ENCODE measurements at places on chromosomes 5 and 9.

DNA sequence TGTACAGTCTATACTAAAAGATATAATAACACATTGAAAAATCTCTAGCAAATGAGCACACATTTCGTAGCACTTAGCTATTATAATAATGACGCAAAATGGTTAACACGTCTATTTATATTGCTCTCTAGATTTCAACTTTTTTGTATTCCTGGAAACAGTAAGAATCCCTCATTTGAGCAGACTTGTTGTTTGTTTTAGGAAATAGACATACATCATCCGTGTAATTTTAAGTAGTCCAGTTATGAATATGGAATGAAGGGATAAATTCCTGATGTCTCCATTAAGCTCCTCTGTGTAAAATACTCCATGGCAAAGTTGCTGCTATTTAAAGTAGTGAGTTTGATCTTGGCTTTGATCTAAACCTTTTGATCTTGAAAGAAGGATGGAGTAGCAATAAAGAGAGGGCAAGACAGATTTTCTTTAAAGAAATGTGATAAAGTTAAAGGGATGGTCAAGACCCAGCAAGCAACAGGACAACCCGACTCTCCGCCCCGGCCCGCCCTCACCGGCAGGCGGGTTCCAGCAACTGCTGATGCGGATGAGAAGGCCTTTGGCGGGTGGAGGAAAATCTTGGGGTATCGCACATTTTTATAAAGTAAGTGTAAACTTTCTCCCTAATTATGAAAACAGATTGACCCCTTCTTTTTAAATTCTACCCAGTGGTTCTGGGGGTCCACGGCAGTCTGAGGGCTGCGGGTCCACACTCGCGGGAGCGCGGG is 277.4 kb downstream of the AOPEP start:
- DNase-seq, result no peak

- DNase-seq, result no peak
These were observed 6.8 kb upstream of the TOR2A start for GRCh38 chr9:127741831-127742434.

DNA sequence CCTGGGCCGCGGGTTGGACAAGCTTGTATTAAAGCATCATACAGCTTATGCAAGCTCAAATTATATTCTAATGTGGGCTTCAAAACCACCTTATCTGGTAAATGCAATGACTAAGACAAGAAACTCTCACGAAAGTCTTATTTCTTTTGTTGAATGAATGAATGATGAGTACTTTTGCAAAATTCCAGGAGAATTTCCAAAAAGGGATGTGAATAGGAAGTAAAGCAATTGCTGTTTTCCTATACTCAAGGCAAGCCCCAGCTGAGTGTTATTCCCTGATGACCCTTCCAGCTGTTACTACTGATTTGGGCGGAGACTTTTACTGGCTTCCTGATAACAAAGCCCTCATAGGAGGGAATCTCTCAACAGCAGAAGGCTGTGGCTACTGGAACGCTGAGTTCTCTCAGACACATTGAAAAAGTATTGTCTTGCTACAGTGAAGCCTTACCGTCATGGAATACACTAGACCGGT is 162.8 kb downstream of the SREK1 start:
- DNase-seq, result no peak

GRCh38 chr5:87243161-87243844 is 24.4 kb upstream of the RASA1 start:
- DNase-seq, result no peak

- DNase-seq, result no peak
These were observed 24.7 kb downstream of the GOLGA2 start for GRCh38 chr9:128250839-128251731.

DNA sequence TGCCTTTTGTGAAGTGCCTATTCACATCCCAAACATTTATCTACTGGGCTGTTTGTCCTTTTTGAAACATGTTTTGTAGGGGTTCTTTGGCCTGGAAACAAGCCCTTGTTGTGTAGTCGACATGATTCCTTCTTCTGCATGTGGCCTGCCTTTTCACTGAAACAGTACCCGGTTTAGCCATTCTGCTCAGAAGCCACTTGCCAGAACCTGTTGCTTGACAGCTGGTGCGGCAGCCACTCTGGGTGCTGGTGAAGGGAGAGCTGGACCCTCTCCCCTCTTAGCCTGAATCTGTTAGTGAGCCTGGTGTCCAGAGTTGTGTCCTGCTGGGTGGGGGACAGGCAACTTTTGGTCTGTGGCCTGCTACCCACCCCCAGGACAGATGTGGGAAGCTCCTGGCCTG is 128.8 kb upstream of the CACNA1B start:
- no peak for DNase-seq

- DNase-seq, result no peak
These were observed 46.9 kb downstream of the ADAMTS2 start for GRCh38 chr5:179298181-179298993.

DNA sequence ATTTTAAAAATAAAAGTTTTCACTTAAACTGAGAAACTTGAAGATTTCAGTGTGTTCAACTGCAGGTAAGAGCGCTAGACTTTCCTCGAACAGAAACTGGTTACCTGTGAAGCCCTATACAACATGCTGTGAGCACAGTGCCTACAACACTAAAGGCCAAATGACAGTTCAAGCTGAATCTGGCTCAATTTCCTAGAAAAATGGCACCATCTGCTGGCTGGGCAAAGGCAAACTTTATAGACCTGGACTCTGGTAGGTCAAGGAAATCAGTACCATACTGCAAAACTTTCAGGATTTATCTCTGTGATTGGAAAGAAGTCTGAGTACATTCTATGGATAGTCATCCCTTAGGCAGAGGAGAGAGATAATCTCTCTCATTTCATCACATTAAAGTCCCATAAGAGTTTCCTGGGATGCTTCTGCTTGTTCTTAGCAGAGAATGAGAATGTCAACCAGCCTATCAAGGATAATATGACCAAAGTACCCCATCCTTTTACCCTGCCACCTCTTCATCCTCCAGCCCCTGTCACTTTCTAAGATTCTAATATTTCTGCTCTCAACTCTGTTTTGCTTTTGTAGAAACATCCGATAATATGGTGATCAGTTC is 31.8 kb upstream of the FOXB2 start:
- no peak for DNase-seq

DNA sequence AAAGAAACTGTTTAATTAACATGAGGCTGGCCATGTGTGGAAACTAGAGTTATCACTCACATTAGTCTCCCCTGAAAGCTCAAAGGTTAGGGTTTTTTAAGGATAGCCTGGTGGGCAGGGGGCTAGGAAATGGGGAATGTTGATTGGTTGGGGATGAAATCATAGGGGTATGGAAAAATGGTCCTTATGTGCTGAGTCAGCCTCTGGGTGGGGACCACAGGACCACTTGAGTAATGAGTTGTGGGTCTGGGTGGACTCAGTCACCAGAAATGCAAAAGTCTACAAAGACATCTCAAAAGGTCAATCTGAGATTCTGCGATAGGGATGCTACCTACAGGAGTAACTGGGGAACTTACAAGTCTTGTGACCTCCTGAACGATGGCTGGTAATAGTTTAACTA is 362.8 kb downstream of the DMAC1 start:
- no peak for DNase-seq

DNA sequence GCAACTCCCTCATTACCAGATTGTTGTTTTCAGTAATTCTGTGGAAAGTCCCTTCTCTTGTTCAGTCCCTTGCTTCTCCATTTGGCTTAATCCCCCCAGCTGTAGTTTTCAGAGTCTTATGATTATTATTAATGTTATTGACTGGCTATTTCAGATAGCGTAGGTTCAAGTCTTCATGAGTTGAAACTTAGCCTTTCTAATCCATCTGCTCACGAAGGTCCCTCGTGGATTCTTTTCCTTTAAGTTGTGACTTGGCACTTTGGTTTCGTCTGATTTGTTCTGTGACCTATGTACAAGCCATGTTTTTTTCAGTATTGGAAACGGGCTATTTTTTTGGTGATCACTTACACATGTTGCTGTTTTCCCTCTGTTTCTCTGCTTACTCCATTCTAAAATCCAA is 260.3 kb downstream of the TMEM167A start:
- DNase-seq, result no peak

DNA sequence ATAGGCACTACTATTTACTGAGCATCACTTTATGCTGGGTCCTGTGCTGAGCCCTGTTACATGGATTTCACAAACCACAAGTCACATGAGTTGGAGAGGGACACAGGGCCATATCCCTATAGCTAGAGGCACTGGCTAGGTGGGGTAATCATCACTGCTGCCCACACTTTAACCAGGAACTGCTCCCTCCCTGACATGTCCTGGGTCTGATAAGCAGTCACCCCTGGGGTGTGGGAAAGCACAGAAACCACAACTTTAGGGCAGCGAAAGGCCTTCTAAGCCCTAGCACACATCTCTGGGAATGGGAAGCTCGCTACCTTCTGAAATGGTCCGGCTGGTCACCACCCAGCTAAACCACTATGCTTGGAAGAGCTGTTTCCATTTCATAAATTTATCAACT is 15.0 kb downstream of the TBC1D2 start:
- DNase-seq, result no peak

- DNase-seq, result no peak
These were observed 23.2 kb downstream of the AHRR start for GRCh38 chr5:344668-345067.

GRCh38 chr5:66513130-66513529 is 83.1 kb upstream of the MAST4 start:
- DNase-seq, result no peak

DNA sequence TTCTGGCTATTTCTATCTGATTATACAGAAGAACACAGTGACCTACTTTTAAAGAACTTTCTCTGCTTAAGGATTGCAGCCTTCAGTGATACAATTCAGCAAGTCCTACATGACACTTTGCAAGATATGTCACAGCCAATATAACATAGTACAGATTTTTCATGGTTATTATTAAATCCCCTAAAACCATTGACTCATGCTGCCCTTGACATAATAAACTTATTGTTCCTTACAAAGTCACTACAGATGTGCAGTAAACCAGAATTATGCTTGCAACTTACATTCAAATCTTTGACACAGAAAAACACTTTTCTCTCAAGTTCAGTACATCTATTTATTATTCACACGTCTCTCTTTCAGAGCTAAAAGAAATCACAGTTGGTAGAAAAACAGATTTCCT is 1136.3 kb upstream of the ACO1 start:
- no peak for DNase-seq

- DNase-seq, result no peak
These were observed 235.9 kb downstream of the FER start for GRCh38 chr5:108983461-108984092.

GRCh38 chr9:19146441-19147024 is 19.2 kb upstream of the PLIN2 start:
- DNase-seq, result no peak

- no peak for DNase-seq
These were observed 21.1 kb downstream of the RGS7BP start for GRCh38 chr5:64526734-64527439.

- no peak for DNase-seq
These were observed 294.3 kb upstream of the HAPLN1 start for GRCh38 chr5:84014966-84015365.

GRCh38 chr9:36970007-36970888 is 63.8 kb downstream of the PAX5 start:
- no peak for DNase-seq

GRCh38 chr5:78779771-78780616 is 131.4 kb upstream of the LHFPL2 start:
- DNase-seq, result no peak

DNA sequence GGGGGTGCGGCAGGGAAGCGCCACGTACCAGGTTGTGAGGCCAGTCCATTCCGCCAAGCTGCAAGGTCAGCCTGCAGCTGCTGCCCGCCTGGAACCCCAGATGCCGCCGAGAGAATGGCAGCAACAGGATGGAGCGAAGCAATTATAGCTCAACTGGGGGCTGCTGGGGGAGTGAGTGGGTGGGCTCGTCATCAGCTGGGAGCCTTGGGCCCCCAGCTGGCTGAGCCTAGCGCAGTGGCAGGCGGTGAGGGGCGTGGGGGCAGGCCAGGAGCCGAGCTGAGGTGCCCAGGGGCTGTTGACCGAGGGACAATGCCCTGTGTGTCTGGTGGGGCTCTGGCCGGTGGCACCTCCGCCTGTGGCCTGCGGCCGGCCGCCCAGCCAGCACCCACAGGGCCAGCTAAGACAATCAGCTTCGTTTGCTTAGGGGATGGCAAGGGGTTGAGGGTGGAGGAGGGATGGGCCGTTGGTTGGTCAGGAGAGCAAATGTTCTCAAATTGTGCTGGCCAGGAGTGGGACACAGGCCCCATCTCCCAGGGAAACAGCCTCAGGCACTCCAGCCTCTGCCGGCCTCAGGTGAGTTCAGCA is at the start of gene IL17B:
IL17B (minus strand) TSS at position 116 of the 585 bp plus-strand sequence; CDS start at position 49, 67 bp downstream.
- DNase-seq, result no peak

DNA sequence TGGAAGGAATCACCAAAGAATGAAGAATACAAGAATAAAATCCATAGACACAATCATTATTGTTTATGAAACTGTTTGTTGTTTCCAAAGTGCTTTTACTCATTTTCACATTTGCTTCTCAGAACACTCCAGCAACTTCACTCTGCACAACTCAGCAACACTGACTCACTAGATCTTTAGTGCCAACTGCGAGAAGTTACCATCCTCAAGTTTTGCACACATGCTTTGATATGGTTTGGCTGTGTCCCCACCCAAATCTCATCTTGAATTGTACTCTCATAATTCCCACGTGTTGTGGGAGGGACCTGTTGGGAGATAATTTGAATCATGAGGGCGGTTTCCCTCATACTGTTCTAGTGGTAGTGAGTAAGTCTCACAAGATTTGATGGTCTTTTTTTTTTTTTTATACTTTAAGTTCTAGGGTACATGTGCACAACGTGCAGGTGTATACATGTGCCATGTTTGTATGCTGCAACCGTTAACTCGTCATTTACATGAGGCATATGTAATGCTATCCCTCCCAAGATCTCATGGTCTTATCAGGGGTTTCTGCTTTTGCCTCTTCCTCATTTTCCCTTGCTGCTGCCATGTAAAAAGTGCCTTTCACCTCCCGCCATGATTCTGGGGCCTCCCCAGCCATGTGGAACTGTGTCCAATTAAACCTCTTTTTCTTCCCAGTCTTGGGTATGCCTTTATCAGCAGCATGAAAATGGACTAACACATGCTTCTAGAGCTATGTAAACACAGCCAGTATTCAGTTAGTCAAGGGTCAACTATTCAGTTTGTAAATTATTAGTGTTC is 36.9 kb downstream of the CLINT1 start:
- DNase-seq, result no peak

GRCh38 chr9:75491533-75491932 is 398.9 kb upstream of the PCSK5 start:
- no peak for DNase-seq

DNA sequence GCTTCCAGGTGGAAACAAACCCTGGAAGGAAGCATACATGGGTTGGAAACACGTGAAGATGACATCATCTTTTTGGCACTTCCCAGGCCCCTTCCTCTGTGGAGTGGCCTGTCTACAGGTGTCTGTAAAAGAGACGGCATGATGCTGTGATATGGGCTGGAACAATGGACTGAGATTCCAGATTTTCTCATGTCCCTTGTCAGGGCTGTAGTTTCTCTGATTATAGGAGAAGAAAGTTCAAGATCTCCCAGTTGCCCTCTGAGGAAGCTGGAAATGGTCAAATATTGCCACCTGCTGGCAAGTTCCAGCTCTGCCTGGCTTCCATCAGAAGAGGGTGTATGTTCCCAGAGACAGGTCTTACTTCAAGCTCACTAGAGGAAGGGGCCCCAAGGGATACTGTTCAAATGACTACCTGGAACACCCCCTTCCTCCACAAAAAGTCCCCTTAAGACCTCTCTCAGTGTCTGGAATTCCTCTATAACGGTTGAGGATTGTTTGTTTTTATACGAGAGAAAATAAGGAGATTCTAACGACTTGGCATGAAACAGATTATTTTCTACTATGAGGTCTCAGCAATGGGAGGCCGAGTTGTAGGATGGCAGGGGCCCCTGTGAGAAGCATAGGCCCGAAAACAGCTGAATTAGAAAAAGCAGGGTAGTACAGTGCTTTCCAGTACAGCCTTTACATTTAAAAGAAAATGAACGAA is 7.3 kb upstream of the ANXA6 start:
- peak; percentile 91 for DNase-seq

Measured in ascending aorta (tissue), 2 donors.